ENCODE measurements at places on chromosomes 11 and 22.
A peak's percentile ranks its signal among the peaks of the same experiment; 100 is the strongest.

GRCh38 chr11:11486002-11486401 lies 133.0 kb upstream of the CSNK2A3 start:
- DNase-seq, result no peak

DNA sequence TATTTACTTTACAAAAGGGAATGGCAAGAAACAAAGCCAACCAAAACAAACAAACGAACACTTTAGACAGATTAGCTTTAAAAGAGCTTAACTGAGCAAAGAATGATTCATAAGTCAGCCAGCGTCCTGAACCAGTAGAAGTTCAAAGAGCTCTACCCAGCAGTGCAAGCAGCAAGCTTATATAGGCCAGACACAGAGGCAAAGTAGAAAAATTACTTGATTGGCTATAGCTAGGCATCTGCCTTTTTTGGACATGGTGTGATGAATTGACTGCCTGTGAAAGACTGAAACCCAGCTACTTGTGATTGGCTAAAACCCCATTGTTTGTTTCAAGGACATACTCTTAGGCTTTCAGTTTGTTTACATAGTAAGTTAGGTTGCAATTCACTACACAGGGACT lies 2120.0 kb upstream of the RAG2 start:
- DNase-seq, result no peak

- DNase-seq, result no peak
Observed at GRCh38 chr11:59800390-59801025, 10.1 kb downstream of the MRPL16 start.

GRCh38 chr11:125923012-125923579 lies 18.8 kb downstream of the DDX25 start:
- DNase-seq, result peak; percentile 54

- no peak for DNase-seq
Observed at GRCh38 chr11:104078995-104079394, 42.6 kb downstream of the DDI1 start.

DNA sequence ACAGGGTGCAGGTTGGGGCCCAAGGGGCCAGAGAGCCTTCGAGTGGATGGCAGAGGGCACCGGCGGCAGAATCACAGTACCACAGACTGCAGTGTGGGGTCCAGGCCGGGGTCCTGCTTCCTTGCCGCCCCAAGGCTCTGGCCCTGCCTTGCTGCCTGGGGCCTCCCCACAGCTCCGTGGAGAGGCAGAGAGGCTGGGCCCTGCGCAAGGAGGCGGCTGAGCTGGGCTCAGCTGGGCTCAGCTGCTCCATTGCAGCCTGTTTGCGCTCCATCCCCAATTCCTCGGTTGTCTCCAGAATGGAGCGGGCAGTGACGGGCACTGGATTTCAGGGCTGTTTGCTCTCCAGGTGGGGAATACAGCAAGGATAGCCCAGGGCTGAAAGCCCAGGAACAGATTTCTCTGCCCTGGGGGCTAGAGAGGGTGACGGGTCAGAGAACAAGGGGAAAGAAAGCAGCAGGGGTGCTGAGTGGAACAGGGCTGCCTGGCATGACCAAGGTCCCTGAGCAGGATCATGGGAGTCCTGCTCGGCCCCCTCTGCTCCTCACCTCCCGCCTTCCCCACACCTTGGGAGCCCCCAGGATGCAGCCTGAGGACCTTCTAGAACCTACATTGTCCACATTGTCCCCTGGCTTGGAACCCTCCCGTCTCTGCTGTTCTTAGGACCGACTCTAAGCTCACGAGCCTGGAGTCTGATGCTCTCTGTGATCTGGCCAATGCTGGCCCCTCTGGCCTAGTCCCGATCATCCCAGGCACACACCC lies 18.9 kb downstream of the MRGPRG start:
- no peak for DNase-seq

DNA sequence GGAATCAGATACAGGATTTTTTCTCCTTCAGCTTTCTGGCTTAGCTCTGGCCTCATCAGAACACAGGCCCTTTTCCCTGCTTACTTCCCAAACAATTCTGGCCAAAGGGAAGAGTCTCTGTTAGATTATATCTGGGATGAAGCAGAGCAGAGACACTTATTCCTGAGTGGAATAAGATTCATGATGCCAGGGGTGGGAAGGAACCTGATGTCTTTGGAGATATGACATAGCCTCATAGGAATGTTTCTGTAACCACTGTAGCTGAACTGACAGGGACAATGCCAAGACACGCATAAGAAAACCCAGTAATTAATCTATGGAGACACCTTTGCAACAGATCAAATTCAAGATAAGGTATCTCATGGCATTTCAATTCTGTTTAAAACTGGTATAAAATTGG lies 177.1 kb upstream of the RAG2 start:
- no peak for DNase-seq

DNA sequence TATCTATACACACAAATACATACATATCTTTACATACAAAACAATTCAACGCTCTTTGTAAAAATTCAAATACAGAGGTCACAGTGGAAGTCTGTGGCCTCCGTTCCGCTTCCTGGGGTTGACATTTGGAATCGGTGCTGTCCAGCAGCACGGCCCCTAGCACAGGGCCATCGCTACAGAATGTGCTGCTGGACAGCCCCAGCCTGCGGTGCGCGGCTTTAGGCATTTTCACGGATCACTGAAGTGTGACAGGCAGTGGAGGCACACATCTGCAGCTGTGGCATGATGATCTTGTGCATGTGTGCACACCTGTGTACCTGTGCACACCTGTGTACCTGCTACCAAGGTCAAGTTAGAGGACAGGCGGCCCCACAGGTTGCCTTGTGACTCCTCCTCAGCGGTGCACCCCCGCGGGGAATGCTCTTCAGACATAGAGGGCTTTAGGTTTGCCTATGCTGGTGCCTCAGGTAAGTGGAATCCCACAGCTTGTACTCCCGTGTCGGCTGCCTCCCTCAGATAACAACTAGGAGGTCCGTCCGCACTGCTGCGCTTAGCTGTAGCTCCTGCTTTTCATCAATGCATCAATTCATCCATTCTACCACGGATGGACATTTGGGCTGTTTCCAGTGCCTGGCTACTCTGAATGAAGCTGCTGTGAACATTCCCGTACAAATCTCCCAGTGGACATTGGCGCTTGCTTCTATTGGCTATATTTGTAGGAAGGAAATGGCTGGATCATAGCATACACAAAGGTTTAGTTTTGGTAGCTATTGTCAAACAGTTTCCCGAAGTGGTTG lies 29.9 kb downstream of the GAL start:
- DNase-seq, result no peak
